ENCODE measurements at places on chromosomes 12 and 14. TPM values are rescaled to one million over a fixed set of nuclear protein-coding genes. Genes with fewer than 3 reads are reported as not detected.

The PCED1B gene
- 2.5 TPM for total RNA-seq

The DBX2 gene
- total RNA-seq, result not detected

The KRT86 gene
- 0.92 TPM for total RNA-seq

The MVK gene
- total RNA-seq, result 6.4 TPM

The KLRC3 gene
- total RNA-seq, result not detected

The KRT75 gene
- total RNA-seq, result not detected

The PIWIL1 gene
- not detected for total RNA-seq

The GUCY2C gene
- not detected for total RNA-seq

The CDCA3 gene
- total RNA-seq, result 31.6 TPM
